ENCODE measurements at places on chromosomes 16 and 17.

- no peak for DNase-seq
These were observed 26.7 kb upstream of the ADORA2B start for GRCh38 chr17:15918261-15918660.

GRCh38 chr16:28158136-28158535 is 53.6 kb downstream of the XPO6 start:
- no peak for DNase-seq

- peak; percentile 23 for DNase-seq
These were observed 59.1 kb downstream of the PRMT7 start for GRCh38 chr16:68369697-68370580.

- DNase-seq = no peak
These were observed 91.7 kb downstream of the LITAF start for GRCh38 chr16:11495066-11495407.

Data from stimulated activated CD4-positive, alpha-beta T cell treated with anti-CD3 and anti-CD28 coated beads, Interleukin-4, amount 100 ng/mL, for 48 hours (primary cell).